ENCODE measurements at places on chromosomes 7 and 10.

DNA sequence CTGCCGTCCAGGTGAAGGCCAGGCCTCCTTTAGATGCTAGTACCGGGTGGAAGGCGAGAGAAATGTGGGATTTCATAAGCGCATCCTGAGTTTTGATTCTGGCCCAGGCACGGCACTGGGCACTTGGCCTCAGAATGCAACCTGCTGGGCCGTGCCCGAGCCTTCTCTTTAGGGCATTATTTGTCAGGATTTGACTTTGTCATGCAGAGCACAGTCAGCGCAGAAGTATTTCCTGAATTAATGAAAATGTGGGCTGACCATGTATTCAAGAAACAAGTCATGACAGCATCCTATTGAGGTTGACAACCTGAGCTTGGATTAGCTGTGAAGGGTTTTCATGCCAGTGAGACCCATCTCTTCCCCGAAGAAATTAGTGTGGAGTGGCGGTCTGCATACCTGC is 34.4 kb downstream of the RCC1L start:
- no peak for DNase-seq

DNA sequence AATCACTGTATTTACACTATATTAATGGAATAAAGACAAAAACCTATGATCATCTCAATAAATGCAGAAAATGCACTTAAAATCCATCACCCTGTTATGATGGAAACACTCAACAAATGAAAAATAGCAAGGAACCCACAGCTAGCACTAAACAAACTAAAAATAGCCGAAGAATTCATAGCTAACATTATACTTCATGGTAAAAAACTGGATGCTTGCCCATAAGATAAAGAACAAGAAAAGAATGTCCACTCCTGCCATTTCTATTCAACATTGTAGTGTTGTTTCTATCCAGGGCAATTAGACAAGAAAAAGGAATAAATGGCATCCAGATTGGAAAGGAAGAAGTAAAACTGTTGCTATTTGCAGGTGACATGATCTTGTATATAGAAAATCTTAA is 142.1 kb downstream of the STK31 start:
- no peak for DNase-seq

DNA sequence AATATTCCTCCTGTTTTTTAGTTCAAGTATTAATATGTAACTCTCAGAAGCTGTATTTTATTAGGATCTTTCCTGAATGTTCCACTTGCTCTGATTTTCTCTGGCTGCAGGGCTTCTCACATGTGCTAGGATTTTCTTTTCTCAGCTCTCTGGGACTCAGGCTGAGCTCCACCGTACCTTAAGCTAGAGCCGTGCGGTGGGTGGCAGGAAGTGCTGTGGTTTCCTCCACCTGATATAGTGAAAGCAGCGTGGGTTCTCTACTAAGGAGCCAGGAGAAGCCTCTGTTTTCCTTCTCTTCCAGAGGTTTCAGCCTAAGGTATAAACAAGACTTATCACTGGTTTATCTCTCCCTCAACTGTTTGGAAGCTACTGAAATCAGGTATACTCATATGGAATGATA is 433.6 kb downstream of the NRG3 start:
- DNase-seq, result no peak

- DNase-seq, result no peak
Measured at GRCh38 chr10:62016623-62017490, 115.4 kb downstream of the ARID5B start.

- DNase-seq, result no peak
Measured at GRCh38 chr7:1559626-1560590, 3.9 kb upstream of the TMEM184A start.

DNA sequence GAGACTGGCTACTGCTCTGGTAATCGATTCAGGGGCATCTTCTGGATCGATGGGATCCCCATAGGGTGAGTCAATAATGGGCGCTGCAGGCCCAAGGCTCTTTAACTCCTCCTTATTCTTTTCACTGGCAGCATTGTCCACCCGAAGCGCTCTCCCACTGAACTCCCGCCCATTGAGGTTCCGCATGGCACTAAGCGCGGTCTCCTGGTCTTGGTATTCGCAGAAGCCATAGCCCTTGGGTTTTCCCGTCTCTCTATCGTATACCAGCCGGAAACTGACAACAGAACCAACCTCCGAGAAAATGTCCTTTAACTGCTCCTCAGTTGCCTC is 285 bp downstream of the CSTF2T start:
- no peak for DNase-seq

DNA sequence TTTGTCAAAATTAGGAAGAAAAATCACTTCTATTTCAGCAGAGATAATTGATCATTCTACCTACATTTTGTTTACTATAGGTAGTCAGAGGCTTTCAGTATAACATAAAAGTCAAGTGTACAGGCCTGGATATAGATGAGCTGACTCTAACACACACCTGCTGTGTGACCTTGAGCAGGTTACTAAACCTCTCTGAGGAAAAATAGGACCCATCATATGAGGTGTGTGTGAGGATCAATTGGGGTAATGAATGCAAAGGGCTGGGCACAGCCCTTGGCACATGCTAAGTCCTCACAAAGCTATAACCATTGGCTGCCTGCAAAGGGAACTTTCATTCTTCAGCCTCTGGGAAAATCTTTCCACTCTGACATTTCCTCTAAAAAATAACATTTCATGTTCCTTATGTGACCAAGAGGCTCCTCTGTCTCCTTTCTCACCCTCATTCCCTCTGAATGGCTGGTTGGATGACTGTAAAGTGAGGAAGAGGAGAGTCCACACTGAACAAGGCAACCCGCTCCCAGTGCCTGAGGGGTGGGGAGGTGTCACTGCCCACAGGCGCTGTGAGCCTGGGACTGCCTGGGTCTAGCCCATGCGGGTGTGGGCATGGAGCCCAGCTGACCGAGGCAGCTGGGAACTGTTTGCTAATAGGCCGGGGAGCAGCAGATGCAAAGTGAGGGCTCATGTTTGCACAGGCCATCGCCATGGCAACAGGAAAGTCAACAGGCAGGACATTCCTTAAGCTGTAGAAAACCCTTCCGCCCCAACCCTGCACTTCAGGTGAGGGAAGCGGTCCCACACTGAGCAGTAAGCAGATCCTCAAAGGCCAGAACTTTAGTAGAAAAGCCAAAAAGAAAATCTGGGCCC is 36.8 kb downstream of the MYOF start:
- no peak for DNase-seq

DNA sequence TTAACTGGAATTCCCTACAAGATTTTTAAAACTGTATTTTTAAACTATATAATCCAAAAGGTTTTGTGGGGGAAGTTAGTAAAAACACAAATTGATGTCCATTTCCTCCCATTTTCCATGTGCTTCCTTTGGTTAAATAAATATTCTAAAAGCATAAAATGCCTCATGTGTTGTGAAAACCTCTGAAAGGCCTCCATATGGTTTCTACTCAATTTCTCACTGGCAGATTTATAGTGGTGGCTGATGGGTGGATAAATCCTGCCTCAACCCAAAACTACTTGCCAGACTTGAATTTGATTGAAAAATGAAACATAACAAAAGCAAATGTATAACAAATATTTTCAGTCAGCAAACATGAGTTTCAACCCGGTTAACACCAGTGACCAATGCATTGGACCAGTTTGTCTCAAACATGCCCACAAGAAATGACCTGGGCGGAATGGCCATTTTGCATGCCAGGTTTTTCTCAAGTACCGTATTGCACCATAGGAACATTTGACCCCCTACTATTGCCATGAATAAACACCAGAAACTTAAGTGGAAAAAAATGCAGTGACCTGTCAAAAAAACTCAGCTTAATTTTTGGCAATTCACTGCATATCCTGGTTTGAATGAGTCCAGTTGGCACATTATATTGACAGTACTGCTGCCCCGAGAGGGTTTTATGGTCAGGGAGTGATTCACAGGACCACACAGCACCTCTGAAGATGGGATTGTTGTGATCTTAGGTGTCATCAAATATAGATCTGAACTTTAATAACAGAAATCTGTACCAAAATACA is 454.6 kb upstream of the ANKRD30A start:
- DNase-seq, result no peak

GRCh38 chr10:10320956-10321355 is 696.7 kb upstream of the CELF2 start:
- DNase-seq, result no peak

DNA sequence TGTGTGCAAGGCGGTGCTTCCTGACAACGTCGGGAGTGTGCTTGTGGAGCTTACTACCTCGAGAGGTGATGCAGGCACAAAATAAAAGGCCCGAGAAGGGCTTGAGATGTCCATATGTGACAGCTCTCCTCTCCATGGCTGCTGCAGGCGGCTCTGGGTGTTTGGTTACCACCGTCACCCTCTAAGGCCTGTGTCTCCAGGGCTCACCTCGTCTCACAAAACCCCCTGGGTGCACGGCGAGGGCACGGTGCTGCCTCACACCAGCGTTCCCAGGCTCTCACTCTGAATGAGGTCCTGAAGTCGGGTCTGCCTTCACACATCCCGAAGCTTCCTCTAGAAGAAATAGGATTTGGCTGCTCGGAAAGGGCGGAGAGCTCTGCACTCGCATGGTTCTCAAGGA is 32.9 kb downstream of the PROSER2 start:
- no peak for DNase-seq

- no peak for DNase-seq
Measured at GRCh38 chr10:69826789-69827554, 25.3 kb downstream of the COL13A1 start.

GRCh38 chr10:22345301-22346095 is at the start of gene SPAG6:
Gene SPAG6 (plus strand): TSS chr10:22345496. CDS start chr10:22345612, 116 bp downstream.
- no peak for DNase-seq

- no peak for DNase-seq
Measured at GRCh38 chr7:38211940-38212339, 33.9 kb downstream of the STARD3NL start.

DNA sequence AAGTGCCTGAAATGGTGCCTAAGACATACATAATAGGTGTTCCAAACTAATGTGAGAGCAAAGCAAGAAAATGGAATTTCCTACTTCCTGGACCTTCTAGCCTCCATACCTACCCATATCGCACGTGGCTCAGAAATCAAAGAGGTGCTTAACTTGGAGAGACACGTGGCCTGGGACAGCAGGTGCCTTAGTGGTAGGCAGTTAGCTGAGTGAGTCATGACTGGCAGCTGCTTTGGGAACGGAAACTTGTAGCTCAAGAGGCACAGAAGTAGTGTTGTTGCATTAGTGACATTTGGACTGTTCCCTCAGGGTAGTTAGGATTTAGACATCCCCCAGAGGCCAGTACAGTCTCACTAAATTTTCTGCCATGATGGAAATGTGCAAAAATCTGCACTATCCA is 12.0 kb upstream of the BMPER start:
- no peak for DNase-seq

GRCh38 chr7:18498341-18498740 is 2.8 kb downstream of the HDAC9 start:
- no peak for DNase-seq

- DNase-seq, result no peak
Measured at GRCh38 chr7:156184164-156184563, 371.9 kb upstream of the SHH start.
